Activated T-helper 17 cell treated with anti-CD3 and anti-CD28 coated beads, Interleukin-2, amount 50 U/mL, for 72 hours (primary cell): ENCODE measurements at places on chromosomes 12 and 14. TPM values are rescaled to one million over a fixed set of nuclear protein-coding genes. Genes with fewer than 3 reads are reported as not detected.

DNA sequence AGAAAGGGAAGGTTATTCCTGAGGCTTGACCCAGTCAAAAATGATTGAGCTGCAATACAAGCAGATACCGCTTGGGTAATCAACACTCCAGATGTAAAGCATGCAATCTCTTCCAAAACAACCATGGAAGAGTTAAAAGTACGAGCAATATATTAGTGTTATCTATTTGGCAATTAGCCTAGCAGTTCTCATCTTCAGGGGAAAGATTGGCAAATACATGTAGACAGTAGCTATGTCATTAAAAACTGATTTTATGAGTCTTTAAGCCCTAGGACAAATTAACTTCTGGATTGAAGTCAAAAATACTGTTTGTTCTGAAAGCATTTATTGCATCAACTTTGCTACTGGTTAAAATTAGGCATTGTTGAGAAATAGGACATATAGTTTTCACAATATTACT lies 9.3 kb upstream of the GYS2 start:
- ATAC-seq: no peak

- peak; percentile 85 for ATAC-seq
Measured at GRCh38 chr14:104976198-104977007, 1.8 kb downstream of the AHNAK2 start.

- no peak for ATAC-seq
Measured at GRCh38 chr12:124967016-124967739, 21.8 kb downstream of the DHX37 start.

Gene SERPINA1
- 1.3 TPM for total RNA-seq

DNA sequence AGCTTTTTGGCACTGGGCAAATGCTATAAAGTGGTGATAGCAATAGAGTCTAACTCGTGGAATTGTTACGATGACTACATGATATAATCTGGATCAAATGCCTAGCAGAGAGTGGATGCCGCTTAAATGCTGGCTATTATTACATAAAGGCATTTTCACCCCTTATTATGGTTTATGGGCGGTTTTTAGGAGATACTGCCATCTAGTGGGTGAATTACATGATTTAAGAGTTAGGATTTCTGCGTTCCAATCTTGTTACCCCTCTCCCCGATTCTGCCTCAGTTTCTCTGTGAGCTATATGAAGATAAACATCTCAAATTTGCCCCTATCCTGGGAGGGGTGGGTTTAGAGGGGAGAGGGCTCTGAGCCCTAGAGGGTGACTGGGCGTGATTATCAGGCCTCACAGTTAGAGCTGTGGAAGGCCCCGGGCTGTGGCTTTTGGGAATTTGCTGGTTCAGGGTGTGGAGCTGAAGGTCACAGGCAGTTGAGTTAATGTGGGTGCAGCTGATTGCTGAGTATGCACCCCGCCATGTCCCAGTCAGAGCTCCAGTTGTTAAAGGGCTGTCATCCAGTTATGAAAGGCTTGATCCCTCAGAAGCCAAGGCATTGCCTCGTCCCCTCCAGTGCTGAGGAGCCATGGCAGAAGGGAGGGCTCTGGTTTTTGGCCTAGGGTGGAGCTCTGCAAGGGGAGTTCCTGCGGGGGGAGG lies 14.4 kb downstream of the CLSTN3 start:
- peak; percentile 26 for ATAC-seq

- ATAC-seq: no peak
Measured at GRCh38 chr14:72864712-72865365, 29.1 kb downstream of the DPF3 start.
